T-cell (primary cell): ENCODE measurements at places on chromosomes 6 and 20. TPM values are rescaled to one million over a fixed set of nuclear protein-coding genes. Genes with fewer than 3 reads are reported as not detected.

Gene EFCAB8
- total RNA-seq: 1.0 TPM

Gene CST9L
- not detected for total RNA-seq

GRCh38 chr6:7805850-7806214 lies 79.9 kb downstream of the BMP6 start:
- H3K36me3 ChIP-seq: no peaks in the 10 kb centered on the region
- no peak for DNase-seq
- H3K27ac ChIP-seq: no peak overlapping the region
- no peaks in the 10 kb centered on the region for H3K4me1 ChIP-seq

Gene FAM83C
- total RNA-seq: not detected

DNA sequence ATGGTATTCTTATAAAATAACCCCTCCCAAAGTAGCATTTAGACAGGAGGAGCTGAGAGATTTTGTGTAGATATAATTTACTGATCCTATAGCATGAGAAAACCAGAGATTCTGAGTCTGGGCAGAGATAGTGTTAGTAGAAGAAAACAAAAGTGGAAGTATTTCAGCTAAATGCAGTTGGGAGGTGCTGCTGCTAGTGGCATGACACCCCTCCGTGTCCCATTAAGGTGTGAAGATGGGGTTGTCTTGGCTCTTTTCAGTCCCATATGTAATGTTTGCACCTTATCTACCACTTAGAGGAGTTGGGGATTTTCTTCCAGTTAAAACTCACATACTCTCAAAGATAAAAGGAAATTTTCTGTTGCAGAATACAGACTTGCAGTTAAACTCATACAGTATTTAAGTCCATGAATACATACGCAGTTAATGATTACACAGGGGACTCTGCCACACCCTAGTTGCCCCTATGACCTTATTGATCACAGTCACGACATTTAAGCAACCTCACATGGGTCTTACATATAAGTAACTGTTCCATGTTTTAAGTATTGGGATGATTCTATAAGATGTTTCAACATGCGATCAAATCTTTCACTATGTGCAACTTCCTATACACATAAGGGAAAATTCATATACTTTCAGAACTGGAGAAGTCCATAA lies 11.5 kb downstream of the TAAR2 start:
- H3K4me1 ChIP-seq: no peaks in the 10 kb centered on the region
- H3K36me3 ChIP-seq: no peaks in the 10 kb centered on the region
- no peak overlapping the region for H3K4me3 ChIP-seq
- no peaks in the 10 kb centered on the region for H3K27me3 ChIP-seq
- DNase-seq: no peak

Gene RIPOR3
- total RNA-seq: 0.39 TPM

GRCh38 chr6:22568854-22569253 lies 512 bp upstream of the HDGFL1 start:
- DNase-seq: no peak
- no peaks in the 10 kb centered on the region for H3K36me3 ChIP-seq
- no peaks in the 10 kb centered on the region for H3K4me1 ChIP-seq

Gene TRIM40
- not detected for total RNA-seq

DNA sequence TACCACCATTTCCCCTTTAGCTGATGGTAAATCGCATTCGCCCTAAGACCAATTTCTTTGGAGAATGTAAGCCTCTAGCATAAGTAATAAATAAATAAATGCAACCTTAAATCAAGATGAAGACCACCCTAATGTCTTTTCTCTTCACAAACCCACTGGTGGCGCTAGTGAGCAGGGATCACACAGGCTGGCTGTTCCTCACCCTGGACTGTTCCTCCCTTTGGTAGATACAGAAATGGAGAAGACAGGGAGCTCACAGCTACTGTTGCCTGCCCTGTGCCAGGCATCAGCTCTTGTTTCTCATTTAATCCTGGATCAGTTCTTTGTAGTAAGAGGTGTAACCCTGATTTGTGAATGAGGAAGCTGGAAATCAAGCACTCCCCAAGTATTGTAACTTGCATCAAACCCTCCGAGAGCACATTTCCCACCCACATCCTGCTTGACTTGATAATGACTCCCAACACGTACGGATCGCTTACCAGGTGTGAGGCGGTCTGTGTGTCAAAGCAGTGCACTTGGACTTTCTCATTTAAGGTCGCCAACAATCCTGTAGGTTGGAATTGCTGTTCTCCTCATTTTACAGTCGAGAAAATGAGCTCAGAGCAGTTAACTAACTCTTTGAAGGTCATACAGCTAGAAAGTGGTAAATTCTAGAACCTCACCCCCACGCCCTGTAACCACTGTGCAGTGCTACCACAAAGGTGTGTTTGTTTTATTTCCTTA lies 236.1 kb downstream of the TSHZ2 start:
- H3K27me3 ChIP-seq: no peaks in the 10 kb centered on the region
- peak overlapping the region; percentile 48 for H3K27ac ChIP-seq
- peaks cover 19% of the 10 kb centered on the region for H3K4me1 ChIP-seq

- peaks cover 2% of the 10 kb centered on the region for H3K4me1 ChIP-seq
- H3K4me3 ChIP-seq: no peak overlapping the region
- H3K27me3 ChIP-seq: no peaks in the 10 kb centered on the region
- H3K27ac ChIP-seq: no peak overlapping the region
- DNase-seq: peak; percentile 48
Measured at GRCh38 chr6:35552285-35552917, 39.7 kb upstream of the TULP1 start.

Gene SLCO4A1
- 0.98 TPM for total RNA-seq

Gene OOEP
- not detected for total RNA-seq

DNA sequence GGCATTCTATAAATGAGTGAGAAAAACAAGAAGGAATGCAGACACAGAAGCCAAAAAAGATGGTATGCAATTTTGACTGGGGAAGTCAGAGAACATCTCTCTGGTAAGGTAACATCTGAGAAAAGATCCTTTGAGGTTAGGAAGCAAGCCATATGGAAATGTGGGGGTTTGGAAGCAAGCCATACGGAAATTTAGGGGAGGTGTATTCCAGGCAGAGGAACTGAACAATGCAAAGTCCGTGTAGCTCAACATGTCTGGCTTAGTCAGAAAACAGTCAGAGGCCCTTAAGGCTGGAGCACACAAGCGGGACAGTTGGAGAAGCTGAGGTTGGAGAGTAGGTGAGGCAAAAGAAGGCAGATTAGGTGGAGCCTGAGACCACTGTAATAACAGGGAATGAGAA lies 35.3 kb downstream of the RALGAPA2 start:
- H3K4me1 ChIP-seq: peaks cover 2% of the 10 kb centered on the region
- DNase-seq: no peak
- H3K27ac ChIP-seq: no peak overlapping the region
- no peaks in the 10 kb centered on the region for H3K36me3 ChIP-seq

DNA sequence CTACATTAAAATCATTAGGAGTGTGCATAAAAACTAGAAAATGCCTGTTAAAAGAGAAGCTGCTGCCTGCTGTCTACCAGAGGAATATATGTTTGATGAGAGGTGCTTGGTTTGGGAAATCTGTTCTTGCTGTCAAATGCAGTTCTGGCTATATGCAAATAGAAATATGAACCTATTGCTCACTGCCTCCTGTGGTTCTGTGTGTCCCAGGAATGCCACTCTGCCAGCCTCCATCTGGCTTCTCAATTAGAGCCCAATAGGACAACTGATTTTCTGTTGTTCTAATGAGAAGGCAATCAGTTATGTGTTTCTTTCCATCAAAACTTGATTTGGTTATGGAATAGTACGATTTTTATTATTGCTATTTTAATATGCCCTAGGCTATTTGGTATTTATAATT lies 759.7 kb downstream of the HDGFL1 start:
- H3K27ac ChIP-seq: no peak overlapping the region
- no peaks in the 10 kb centered on the region for H3K36me3 ChIP-seq
- H3K27me3 ChIP-seq: no peaks in the 10 kb centered on the region

GRCh38 chr6:131642987-131643611 lies 6.0 kb downstream of the ENPP3 start:
- no peaks in the 10 kb centered on the region for H3K4me1 ChIP-seq
- no peaks in the 10 kb centered on the region for H3K27me3 ChIP-seq
- no peak overlapping the region for H3K27ac ChIP-seq

Gene SLC32A1
- not detected for total RNA-seq

Gene SLC22A16
- not detected for total RNA-seq

DNA sequence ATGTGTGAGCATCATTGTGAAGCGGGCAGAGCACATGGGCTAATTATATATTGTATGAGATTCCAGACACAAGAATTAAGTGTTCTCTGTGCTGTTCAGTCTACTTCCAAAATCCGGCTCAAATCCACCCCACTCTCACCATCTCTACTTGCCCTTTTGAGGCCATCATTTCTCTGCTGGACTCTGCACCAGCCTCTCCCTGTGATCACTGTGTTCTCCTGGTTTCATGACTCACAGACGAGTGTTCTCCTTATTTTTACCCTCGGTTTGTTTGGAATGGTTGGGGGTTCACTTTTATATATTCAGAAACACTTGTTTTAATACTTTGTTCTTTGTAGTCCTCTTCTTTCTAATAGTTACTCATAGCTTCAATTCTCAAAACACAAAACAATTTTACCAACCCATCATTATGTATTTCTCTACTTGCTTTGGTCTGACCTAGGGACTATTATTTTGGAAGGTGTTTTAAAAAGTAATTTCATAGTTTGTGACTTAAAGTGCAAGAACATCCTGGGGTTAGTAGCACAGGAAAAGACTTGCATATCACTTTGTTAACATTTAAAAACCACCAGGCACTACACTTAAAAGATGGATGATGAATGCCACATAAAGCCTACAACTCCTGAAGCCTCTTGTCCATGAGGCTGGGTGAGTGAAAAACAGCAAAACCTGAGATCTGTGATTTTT lies 82.7 kb downstream of the UST start:
- H3K27ac ChIP-seq: peak overlapping the region; percentile 56
- DNase-seq: no peak
- H3K4me3 ChIP-seq: no peak overlapping the region
- H3K27me3 ChIP-seq: no peaks in the 10 kb centered on the region
- H3K36me3 ChIP-seq: no peaks in the 10 kb centered on the region

DNA sequence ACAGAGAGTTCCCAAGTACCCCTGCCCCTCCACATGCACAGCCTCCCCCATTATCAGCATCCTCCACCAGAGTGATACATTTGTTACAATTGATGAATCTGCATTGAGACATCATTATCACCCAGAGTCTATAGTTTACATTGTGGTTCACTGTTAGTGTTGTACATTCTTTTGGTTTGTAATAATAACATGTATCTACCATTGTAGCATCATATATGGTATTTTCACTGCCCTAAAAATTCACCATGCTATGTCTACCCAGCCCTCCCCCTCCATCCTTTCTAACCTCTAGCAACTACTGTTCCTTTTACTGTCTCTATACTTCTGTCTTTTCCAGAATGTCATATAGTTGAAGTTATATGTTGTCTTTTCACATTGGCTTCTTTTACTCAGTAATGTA lies 273.9 kb upstream of the RNF217 start:
- no peaks in the 10 kb centered on the region for H3K36me3 ChIP-seq
- no peak for DNase-seq
- no peak overlapping the region for H3K27ac ChIP-seq
- H3K4me1 ChIP-seq: no peaks in the 10 kb centered on the region
- no peak overlapping the region for H3K4me3 ChIP-seq

Gene SLC35D3
- not detected for total RNA-seq

DNA sequence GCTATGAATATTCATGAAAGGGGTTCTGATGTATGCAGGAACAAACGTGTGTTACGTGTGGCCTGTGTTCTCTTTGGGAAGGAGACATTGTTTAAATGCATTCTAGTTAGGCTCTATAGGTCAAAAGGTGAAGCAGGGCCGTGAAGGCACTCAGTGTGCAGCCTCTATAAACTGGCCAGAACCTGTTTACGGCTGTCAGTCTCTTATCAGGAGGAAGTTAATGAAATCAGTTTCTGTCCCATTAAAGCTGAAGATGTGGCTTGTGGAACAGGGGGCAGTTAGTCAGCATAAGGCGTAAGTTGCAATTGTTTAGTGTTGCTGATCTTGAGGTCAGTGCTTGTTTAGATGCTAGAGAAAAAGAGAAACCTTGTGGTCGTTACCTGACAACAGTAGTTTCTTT lies 111.5 kb upstream of the KCNG1 start:
- peaks cover 17% of the 10 kb centered on the region for H3K27me3 ChIP-seq
- no peak for DNase-seq
- no peak overlapping the region for H3K4me3 ChIP-seq
- H3K27ac ChIP-seq: no peak overlapping the region
- H3K4me1 ChIP-seq: peaks cover under 1% of the 10 kb centered on the region
- H3K36me3 ChIP-seq: no peaks in the 10 kb centered on the region

Gene MYL9
- total RNA-seq: 1.6 TPM

DNA sequence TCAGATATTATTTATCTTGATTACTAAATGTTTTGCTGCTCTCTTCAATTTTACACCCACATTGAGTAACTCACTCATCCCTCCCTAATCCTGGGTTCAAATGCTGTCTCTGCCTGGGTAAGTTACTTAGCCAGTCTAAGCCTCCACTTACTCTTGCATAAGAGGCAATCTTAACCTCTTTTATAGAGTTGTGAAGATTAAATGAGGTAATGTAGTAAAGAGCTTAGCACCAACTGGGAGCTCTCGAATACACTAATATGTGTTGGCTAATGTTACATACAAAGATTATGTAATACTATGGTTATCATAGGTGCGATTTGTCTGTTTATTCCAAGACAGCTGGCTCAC lies 134.4 kb upstream of the STMND1 start:
- peaks cover 5% of the 10 kb centered on the region for H3K4me1 ChIP-seq
- no peak for DNase-seq
- H3K4me3 ChIP-seq: no peak overlapping the region

DNA sequence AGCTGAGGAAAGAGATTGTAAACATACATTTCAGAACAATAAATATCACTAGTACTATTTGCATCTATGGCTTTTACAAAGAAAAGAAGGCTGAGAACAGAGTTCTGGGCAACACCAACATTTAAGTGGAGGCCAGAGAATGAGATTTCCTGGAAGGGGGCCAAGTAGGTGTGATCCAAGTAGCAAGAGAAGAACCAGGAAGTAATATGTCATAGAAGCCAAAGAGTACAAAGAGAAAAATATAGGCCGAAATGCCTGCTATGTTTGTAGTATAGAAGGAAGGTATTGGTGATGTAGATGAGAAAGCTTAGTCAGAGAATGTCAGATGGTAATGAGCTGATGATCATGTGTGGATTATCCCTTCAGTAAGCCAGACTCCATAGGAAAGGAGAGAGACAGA lies 94.5 kb downstream of the PERP start:
- H3K36me3 ChIP-seq: no peaks in the 10 kb centered on the region
- no peak for DNase-seq
- H3K27ac ChIP-seq: no peak overlapping the region
- no peak overlapping the region for H3K4me3 ChIP-seq
- H3K4me1 ChIP-seq: no peaks in the 10 kb centered on the region
- H3K27me3 ChIP-seq: no peaks in the 10 kb centered on the region

GRCh38 chr6:164013480-164014208 lies 599.1 kb downstream of the QKI start:
- H3K4me3 ChIP-seq: no peak overlapping the region
- no peaks in the 10 kb centered on the region for H3K4me1 ChIP-seq
- H3K36me3 ChIP-seq: no peaks in the 10 kb centered on the region
- no peak for DNase-seq

DNA sequence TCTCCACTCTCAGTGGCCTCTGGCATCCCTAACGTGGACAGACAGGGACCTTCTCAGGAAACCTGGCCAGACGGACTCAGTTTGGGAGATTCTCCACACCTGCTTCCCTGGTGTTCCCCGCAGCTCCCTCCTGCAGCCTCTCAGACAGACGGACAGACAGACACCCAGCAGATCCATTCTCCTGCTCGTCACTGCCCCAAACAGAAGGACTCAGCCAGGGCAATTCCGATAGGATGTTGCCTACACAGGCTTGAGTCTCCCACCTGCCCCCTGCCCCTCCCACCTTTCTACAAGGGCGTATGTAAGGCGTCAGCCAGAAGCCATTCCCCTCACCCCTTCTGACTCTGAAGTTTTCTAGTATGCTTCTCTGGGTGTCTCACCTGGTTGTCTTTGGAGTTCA lies 428 bp downstream of the CCM2L start:
- no peaks in the 10 kb centered on the region for H3K36me3 ChIP-seq
- H3K27me3 ChIP-seq: peaks cover 39% of the 10 kb centered on the region
- peaks cover 3% of the 10 kb centered on the region for H3K4me1 ChIP-seq
- H3K27ac ChIP-seq: no peak overlapping the region
- no peak for DNase-seq
- no peak overlapping the region for H3K4me3 ChIP-seq
